ENCODE measurements at places on chromosomes 2 and 18.

GRCh38 chr18:51133580-51134160 lies 63.8 kb downstream of the MEX3C start:
- DNase-seq = no peak

GRCh38 chr2:105752691-105753358 lies 8.1 kb downstream of the NCK2 start:
- no peak for DNase-seq

GRCh38 chr2:74045454-74045853 lies 60.7 kb downstream of the TET3 start:
- no peak for DNase-seq

- DNase-seq = no peak
Measured at GRCh38 chr2:96949701-96950350, 36.6 kb downstream of the FAM178B start.

GRCh38 chr2:216350214-216350791 lies 22.0 kb downstream of the MARCHF4 start:
- no peak for DNase-seq

- no peak for DNase-seq
Measured at GRCh38 chr2:131041402-131042147, 51.7 kb downstream of the FAM168B start.

- no peak for DNase-seq
Measured at GRCh38 chr2:238039985-238040384, 20.8 kb upstream of the SCLY start.

GRCh38 chr18:76353500-76353899 lies 141.5 kb downstream of the ZNF516 start:
- DNase-seq = no peak

- DNase-seq = no peak
Measured at GRCh38 chr2:104658904-104659591, 194.9 kb upstream of the POU3F3 start.

- DNase-seq = no peak
Measured at GRCh38 chr2:75153221-75153620, 46.1 kb downstream of the TACR1 start.

DNA sequence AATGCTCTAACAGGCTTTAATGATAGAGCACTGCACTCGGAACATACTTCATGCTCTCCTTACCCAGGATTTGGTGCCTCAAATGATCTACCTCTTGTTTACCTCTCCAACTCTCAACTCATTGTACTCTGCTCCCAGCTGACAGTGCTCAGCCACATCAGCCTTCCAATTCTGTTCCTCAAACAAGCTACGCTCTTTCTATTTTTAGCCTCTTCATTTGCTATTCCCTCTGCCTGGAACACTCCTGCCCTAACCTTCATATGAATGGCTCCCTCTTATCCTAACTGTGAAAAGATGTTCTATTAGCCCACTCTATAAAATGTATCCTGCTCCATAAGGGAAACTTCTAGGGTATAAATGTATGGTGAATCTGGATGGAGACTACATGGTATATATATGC lies 42.5 kb downstream of the PIGN start:
- DNase-seq = no peak

- no peak for DNase-seq
Measured at GRCh38 chr2:154455866-154456265, 242.6 kb upstream of the KCNJ3 start.

- DNase-seq = no peak
Measured at GRCh38 chr2:42048299-42049220, 739 bp downstream of the PKDCC start.

GRCh38 chr2:216776066-216776850 lies 80.9 kb upstream of the IGFBP5 start:
- no peak for DNase-seq

DNA sequence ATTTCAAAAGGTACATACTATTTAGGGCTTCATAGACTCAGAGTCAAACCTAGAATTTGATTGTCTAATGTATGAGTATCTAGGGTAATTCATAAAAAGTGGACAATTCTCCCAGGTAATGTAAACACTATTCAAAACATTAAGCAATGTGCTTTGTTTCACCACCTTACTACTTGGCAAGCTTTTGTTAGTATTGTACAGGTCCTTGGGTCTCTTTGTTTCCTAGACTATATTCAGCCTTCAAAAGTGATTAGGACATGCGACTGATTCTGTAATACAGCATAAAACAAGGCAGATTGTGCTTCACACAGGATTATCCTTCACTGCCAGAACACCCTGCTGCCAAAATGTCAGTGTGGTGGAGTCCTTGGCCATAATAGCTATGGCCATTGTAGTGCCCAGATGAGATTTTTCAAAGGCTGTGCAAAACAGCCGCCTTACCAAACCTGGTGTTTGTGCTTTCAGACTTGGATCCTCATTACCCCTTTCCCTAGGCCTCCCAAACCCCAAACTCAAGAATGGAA lies 90.1 kb upstream of the CAVIN2 start:
- no peak for DNase-seq

GRCh38 chr2:16105669-16106281 lies 165.4 kb downstream of the MYCN start:
- DNase-seq = no peak

DNA sequence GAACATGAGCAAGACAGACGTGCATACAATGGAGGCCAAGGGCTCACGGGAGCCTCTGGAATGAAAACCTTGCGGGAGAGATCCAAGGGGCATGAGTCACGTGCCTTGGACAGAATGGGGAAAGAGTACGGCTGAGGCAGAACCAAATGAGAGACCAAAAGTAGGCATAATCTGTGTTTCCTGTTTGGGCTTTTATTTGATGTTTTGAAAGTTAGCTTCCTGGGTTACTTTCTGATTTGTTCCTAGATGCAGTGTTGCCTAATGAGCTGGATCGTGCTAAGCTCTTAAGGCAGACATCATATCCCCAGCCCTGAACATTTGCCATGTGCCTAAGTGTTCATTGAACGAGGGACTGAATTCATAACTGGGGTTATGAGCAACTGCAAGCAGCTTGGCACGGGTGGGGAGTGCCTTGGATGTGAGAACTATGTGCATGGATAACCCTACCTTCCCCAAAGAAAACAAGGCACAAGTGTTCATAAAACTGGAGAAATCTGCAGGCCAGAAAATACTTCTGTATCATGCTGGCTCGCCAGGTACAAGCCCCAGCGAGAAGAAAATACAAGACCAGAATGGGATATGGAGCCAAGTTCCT lies 60.3 kb upstream of the RPL31 start:
- DNase-seq = no peak

DNA sequence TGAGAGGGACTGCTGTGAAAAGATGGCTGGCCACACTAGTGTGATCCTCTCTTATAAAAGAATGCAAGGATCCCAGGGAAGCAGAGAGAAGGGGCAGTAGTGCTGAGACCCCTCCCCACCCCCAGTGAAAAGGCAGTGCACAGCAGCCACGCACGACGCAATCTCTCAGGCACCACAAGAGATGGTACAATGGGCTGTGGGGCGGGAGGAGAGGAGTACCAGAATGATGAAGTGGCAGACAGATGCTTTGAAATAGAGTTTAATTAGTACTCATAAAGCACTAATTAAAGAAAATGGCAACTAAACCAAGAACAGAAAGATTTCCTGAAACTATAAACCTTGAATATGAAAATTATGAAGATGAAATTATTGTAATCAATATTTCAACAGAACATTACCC lies 29.0 kb downstream of the B4GALT6 start:
- DNase-seq = no peak

- DNase-seq = no peak
Measured at GRCh38 chr2:145759228-145759915, 1239.5 kb upstream of the ZEB2 start.

GRCh38 chr18:58755304-58756010 lies 84.2 kb downstream of the MALT1 start:
- no peak for DNase-seq

GRCh38 chr2:97910403-97911205 lies 85.1 kb downstream of the TMEM131 start:
- no peak for DNase-seq

DNA sequence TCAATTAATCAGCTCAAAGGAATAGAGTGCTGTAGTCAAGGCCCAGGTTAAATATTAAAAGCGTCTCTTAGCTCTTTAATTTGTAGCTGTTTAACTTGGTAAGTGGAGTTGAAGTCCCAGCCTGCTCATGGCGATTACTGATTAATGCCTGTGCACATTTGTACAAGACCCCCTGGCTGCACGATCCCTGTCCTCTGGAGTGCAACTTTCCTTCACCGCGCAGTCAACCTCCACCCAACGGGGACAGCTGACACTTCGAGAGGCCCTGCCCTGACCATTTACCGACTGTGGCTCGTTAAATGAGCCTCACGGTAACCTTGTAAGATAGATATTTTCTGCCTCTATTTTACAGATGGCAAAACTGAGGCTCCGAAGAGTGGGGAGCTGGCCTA lies 5.5 kb upstream of the CYS1 start:
- no peak for DNase-seq

DNA sequence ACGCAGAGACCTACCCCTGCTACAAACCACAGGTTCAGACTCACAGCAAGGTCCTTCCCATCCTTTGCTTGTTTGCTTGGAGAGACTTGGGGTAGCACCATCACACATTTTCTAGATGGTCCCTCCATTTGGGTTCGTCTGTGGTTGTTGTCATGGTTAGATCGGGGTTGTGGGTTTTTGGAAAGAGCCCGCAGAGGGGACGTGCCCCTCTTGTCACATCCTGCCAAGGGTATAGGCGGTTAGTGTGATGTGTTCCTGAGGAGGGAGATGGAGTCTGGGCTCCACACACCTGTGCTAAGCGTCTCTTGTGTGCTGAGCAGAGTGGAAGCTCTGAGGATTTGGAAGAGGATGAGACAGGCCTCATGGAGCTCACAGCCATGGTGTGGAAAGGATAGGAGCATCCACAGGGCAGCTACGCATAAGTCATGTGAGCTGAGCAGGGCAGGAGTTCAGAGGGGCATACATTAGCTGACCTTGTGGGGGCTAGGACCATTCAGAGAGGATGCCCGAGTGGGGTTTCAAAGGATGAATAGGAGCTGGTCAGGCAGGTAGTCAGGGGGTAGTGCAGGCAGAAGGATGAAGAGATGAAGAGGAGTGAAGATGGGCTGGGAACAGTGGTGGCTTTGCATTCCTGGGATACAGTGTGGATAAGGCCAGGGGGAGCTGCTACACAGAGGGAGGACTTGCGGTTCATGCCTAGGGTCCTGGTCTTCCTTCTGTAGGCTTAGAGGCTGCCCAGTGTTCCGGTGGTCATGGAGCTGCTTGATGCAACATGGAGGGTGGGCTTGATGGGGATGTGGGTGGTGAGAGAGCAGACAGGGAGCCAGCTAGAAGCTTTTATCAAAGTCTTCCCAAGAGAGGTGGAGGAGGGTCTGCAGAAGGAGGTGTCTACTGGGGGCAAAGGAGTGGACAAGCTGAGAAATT lies 62.9 kb downstream of the ACKR3 start:
- DNase-seq = no peak

- no peak for DNase-seq
Measured at GRCh38 chr2:55047677-55048299, 2.5 kb downstream of the RTN4 start.

GRCh38 chr2:8455236-8456150 lies 226.4 kb upstream of the ID2 start:
- no peak for DNase-seq

DNA sequence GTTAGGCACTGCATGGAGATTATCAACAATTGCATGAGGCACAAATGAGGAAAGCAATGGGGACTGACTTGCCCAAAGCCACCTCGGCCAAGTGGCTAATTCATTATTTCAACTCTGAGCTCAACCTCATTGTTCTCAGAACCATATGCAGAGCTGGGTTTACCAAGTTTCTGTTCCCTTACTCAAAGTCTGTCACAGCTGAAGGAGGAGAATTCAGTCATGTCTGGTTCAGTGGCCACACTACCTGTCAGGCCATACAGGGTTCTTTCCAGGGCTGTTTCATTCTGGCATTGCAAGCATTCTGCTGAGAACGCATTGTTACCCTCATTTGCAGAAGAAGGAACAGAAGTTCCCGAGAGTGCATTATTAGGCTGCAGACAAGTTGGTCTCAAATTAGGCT lies 181.7 kb downstream of the MYT1L start:
- no peak for DNase-seq

DNA sequence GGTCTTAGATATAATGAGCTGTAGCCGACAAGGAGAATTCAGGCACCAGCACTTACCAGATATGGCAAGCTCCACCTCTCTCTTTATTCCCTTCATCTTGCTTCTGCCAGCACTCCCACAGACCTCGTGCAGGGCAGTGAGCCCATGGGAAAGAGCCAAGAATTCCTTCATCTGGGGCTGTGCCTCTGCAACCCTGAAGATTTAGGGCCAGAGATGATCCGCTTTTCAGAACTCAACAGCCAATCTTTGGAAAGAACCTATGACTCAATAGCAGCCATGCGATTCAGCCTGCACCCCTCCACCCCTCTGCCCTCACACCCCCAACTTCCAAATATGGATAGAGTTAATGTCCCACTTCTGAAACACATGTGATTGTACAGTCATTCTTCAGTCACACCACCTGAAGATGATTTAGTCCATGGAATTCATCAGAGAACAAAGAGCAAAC lies 533.7 kb upstream of the TNP1 start:
- no peak for DNase-seq

- no peak for DNase-seq
Measured at GRCh38 chr2:68612765-68613519, 30.4 kb upstream of the PROKR1 start.

DNA sequence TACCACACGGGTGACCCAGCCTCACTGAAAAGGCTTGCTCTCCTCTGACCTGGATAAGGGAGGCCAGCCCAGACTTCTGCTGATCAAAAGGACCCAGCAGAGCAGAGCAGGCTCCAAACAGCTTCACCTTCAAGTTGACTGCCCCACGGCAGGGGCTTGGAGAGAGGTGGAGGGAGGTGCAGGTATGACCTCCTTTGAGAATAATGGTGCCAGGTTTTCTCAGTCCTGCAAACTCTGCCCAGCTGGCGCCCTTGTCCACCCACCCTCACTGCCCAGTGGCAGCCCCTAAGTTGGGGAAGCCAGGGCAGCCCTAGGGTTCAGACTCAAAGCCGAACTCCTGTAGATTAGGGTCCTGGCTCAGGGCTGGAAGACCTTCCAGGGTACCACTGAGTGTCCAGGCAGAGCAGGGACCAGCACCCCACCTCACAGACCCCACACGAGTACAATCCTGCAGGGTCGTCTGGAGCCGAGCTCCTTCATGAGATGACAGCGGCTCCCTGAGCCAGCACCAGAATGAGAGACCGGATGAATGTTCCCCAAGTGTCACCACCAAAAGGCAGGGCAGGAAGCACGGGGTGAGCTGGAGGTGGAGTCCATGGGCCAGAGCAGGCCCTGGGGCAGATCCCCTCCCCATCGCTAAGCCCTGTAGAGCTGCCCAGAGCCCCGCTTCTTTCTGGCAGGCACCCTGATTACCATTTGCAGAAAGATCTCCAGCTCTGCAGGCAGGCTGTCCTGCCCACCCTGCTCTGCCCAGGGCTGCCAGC lies 3.6 kb upstream of the GPC1 start:
- DNase-seq = no peak

DNA sequence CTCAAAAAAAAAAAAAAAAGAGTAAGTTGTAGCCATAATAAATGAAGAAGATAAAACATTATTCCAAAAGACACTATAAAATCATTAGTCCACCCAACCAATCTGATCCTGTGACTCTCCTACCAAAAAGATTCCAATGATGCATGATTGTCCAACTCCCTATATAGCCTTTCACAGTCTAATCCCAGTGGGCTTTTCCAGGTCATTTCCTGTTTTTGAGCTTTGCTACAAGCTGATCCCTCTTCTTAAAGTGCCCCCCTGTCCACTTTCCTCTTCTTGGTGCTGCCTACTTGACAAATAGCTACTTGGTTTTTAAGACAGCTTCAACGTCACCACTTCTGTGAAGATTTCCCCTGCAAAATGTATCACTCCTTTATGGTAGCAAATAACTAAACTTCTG lies 88.4 kb downstream of the SEMA4F start:
- DNase-seq = no peak
